ENCODE measurements at places on chromosomes 2 and 18.

DNA sequence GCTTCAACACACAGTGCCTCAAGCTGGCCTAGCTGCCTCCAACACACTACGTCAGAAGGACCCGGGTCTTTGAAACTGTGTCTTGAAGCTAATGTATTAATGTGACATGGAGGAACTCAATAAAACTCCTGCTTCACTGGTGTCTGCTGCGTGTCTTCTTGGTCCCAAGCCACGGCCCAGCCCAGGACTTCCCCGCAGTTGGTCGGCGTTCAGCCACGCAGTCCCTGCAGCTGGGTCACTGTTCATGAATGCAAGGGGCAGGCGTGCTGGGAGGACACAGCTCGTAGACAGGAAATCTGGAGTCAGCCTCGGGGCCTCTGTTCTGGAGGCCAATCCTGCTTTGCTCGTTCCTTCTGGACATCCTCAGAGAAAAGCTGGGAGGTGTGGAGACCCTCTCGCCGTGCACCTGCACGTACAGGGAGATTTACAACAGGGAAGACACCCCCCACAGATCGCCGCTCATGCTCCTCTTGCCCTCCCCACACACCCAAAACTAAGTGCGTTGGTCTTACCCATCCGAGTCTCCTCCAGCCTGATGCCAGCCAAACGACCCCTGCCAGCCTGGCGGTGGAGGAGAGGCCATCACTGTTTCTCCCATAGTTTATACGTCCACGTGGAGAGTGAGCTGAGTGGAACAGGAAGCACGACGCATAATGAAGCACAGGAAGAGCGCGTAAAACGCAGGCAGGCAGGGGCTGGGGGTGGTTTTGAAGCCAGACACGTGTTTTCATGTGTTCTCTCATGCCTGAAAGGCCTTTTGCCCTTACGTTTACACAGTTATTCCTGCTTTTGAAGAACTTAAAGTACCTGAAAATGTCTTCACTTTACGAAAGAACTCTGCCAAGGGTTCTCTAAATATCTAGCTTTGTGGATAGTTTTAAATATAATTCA lies 39.7 kb downstream of the ADI1 start:
- DNase-seq = no peak

GRCh38 chr18:12996661-12997292 lies 5.6 kb downstream of the CEP192 start:
- DNase-seq = no peak

DNA sequence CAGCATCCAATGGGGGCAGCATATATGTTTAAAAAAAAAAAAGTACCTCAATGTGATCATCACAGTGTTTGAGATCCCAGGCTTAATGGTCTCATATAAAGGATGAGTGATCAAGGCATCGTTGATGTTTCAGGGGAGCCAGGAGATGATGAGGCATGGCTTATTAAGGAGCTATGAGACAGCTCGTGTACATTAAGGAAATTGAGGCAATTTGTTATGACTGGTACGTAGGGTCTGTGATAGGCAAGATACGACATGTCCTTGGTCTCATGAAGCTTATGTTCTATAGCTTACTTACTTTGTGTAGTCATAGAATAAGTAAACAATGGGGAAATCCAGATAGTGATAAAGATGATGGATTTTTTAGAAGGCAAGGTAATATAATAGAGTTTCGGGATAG lies 49.1 kb upstream of the FAM171B start:
- DNase-seq = no peak

- DNase-seq = no peak
Measured at GRCh38 chr18:9233771-9234440, 97.3 kb downstream of the ANKRD12 start.

DNA sequence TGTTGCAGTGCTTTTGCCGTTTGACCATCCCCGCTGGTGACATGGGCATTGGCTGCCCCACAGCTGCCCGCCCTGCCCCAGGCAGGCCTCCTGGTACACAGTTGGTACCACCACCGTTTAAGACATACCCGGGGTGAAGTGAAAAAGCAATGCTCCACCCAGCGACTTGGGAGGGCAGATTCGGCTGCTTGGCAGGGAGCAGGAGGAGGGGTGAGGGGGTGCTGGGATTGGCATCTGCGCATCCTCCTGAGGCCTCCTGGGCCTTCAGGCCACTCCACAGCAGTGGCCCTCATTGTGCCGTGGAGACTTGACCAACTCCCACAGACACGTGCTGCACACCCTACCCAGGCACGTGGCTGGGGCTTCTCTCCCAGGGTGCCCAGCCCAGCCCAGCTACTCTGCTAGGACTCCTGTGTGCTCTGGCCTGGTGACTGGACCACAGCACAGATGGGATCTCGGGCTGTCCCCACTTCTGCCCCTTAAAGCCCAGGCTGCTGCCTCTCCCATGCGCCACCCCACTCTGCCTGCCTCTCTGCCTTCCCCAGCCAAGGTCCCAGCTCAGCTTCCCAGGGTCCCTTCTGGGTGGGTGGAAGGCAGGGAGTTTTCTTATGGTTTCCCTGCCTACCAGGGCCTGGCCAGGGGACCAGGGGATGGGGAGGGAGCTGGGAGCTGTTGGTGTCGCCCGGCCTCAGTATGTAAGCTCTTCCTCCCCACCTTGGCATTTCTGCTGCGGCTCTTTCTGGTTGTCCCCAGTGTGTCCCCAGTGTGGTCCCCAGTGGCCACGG lies 157.0 kb upstream of the HS6ST1 start:
- DNase-seq = no peak

DNA sequence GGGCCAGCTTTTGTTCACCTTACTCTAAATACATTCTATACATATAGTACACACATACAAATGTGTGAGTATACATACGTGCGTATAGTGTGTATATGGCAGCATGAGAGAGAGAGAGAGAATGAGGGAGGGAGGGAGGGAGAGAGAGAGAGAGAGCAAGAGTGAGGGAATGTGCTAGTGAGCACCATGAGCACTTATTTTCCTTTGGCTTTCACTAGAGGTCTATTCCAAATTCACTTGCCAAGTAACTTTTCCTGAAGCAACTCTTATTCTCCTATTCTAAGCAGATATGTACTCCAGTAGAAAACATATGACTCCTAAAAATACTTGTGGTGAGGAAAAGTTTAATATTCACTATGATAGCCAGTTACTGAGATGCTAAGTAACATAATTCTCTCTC lies 85.7 kb downstream of the COBLL1 start:
- DNase-seq = no peak

- no peak for DNase-seq
Measured at GRCh38 chr2:2636813-2637212, 305.7 kb upstream of the MYT1L start.

GRCh38 chr2:239372835-239373234 lies 28.0 kb downstream of the HDAC4 start:
- DNase-seq = no peak

- no peak for DNase-seq
Measured at GRCh38 chr2:190666895-190667294, 18.0 kb downstream of the NAB1 start.

- DNase-seq = no peak
Measured at GRCh38 chr2:144501118-144501517, 18.8 kb downstream of the ZEB2 start.

- no peak for DNase-seq
Measured at GRCh38 chr2:15325296-15325695, 235.8 kb downstream of the NBAS start.

GRCh38 chr2:172516299-172516698 lies 39.6 kb upstream of the PDK1 start:
- DNase-seq = no peak

DNA sequence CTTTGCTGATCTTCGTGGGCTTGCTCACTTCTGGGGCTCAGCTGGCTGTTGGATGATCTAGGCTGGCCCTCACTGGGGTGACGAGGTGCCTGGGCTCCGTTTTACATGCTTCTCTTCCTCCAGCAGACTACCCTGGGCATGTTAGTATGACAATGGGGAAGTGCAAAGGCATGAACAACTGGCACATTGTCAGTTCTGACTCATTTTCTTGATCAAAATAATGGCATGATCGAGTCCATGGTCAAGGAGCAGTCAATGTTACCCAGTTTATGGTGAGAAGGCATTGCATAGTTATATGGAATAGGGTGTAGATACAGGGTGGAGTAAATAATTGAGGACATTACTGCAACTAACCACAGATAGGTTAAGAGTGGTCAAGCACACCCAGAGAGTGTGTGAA lies 10.0 kb upstream of the UPP2 start:
- DNase-seq = no peak

DNA sequence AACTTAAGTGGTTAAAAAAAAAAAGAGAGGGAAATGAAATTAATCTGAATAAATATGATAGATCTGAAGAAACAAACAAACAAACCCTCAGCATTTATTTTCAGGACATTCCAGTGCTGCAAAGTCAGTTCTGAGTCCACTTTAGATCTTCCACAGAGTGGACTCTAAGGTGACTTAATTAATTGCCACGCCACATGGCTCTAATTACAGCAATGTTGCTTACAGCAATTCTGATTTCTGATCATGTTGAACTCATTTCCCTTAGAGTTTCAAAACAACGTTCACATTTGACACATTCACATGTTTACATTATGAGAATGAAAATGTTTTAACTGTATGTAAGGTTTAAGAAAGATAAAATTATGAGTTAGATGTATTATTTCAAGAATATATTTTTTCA lies 38.6 kb upstream of the RASGRP3 start:
- no peak for DNase-seq

DNA sequence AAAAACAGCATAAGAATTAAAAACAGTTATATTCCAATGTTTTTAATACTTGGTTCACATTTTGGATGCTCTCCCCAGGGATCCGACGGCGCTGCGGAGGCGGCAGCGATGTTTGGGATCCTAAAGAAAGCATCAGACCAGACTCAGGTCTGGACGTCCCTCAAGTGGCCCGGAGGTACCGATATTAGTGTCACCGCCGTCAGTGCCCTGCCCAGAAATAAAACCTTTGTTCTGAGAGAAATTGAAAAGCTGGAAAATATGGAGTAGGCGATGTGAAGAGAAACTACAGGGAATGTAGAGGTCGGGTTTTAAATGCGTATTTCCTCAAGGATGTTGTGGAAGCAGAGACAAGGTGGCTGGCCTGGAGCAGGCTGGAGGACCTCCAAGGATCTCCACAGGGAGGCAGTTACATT lies 683 bp upstream of the TBC1D8 start:
- no peak for DNase-seq

GRCh38 chr2:11589316-11589940 lies 55.6 kb downstream of the GREB1 start:
- no peak for DNase-seq

DNA sequence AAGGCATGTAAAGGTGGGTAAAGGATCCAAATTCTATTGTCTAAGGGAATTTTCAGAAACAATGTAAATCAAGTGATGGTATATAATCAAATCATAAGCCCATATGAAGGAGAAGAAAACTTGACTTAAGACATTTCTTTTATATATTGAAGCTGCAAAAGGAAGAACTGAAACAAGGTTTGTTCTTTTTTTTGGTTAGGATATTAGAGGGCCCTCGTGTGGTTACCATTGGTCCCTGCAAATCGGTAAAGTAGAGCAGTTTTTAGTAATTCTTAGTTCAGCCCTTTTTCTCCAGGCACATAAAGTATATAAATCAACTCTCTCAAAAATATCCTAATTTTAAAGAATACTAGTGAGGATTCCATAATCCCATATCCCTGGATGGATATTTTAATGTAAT lies 105.6 kb upstream of the STK17B start:
- peak; percentile 64 for DNase-seq

DNA sequence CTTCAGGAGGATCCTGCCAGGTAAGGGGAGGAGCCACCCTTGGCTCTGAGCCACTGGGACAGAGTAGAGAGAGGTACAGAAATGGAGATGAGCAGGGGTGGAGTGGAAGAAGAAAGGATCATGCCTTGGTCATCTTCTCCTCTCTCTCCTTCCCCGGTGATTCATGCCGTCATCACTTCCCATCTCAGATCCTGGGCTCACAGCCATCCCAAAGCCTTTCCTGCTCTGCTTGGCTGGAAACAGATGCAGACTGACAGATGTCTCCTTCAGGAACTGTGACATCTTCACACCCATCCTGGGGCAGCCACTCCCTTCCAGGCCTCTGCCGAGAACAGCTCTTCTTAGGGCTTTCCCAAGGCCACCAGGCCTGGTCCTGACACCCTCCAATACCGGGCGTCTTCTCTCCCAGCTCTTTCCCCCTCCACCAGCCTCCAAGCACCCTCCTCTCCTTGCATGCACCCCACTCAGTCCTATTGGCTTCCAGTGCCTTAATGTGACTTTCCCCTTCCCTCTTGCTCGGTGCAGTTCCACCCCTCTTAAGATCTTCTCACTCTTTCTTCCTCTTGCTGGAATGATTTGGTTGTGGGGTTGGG lies 58.3 kb upstream of the TNP1 start:
- DNase-seq = no peak

DNA sequence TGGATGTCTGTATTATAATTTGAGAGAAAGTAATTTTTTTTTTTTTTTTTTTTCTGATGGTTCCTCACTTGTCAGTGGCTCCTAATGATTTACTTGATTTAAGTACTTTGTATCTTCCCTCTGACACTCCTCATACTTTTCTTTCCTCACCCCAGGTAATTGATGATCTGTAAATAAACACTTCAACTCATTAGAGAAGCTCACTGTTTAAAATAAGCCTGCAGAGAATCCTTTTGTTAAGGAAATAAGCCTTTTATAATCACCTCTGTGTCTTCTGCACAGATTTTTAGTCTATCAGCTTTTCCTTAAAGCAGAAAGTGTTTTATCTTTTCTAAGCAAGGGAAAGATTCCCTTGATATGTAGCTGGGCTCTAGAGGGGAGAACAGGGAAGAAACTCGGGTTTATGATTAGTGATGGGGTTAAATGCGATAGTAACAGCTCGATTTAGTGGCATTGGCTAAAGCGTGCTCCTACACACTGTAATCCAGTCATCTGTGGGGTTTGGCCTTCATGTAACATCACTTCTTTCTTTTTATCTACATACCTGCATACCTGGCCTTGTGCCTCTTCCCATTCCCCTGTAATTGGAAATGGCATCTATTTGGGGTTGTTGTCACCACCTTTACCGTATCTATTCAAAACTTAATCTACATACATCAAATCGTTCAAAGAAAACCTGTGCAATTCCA lies 60.1 kb upstream of the LRRTM1 start:
- no peak for DNase-seq

DNA sequence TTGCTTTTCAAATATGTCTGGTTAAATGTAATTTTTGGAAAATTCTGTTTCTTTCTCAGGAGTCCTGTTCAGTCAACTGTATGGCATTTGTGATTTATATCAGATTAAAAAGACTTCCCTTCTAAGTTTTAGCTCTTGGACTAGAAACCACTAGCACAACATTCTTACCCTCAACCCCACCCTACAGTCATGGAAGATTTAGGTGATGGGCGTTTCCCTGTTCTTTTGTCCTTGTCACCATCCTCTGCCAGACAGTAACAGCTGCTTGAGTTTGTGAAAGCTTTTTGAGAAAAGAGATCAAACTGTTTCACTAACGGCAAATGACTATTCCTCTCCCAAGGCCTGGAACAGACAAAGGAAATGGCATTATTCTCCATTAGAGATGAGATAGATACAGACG lies 31.8 kb downstream of the SERPINB5 start:
- DNase-seq = no peak

GRCh38 chr2:105800953-105801635 lies 56.4 kb downstream of the NCK2 start:
- no peak for DNase-seq

DNA sequence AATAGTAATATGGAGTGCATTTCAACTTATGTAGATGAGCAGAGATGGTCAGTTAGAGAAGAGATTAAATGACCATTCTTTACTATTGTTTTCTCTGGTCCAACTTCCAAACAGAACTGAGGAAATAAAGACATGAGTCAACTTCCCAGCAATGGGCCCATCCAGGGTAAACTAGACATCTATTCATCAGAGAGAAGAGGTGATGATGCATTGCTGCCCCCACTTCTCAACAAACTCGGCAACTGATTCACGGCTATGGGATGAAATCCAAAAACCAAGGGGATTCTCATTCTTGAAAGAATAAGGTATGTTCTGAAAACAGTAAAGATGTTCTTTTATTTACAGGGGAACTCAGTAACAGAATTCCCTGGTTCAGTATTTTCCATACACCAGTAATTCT lies 190.7 kb downstream of the RDH14 start:
- DNase-seq = no peak
